Peyer's patch (tissue), 4 donors: ENCODE measurements at places on chromosomes 2 and 18.

- no peak for DNase-seq
Observed at GRCh38 chr18:66724664-66725356, 120.9 kb upstream of the CDH19 start.

DNA sequence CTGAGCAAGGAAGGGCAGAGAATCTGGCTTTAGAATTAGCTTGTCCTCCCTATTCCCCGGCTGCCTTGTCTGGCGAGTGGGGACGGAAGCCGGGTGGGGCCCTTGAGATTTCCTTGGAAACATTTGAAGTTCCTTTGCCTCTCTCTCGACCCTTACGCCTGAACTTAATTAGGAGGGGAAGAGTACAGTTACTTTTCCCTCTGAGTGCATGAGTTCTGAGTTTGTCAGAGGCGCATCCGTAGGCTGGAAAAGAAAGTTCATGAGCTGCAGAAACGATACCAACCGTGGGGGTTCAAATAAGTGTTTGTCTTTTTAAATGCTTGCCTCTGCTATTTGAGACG, 468 bp downstream of the PIKFYVE start:
- DNase-seq: no peak

DNA sequence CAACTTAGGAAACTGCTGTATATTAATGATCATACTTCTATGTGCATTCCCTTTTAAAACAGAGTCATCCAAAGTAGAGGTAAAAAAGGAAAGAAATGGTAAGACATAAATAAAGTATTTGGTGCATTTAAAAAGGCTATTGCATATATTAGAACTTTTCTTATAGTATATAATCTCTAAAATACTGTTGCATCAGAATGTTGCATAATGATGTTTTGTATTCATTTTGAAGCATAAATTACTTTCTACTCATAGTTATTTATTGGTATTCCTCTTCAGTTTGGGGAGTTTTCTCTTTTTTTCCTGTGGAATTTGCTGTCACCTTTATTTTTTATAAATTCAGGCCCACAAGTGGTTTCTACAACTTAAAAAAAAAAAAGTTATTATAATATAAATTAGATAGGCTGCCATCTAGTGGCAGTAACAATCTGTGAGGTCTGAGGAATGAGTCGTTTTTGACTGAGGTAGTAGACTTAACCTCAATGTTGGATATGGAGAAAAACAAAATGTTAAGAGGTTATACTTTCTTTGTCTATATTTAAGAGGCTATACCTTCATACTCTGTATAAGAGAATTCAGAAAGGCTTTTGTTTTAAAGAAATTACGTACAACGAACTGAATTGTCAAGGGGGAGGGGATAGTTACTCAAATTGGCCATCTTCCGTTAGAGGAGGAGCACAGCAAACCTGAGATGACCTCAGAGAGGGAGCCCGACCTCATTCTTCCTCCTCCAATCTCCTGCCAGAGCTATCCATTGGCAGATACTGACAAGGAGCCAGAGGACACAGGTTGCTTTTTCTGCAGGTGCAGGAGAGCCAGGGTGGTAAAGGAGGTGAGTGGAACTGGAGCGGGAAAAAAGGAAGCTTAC, 23.8 kb downstream of the ANKAR start:
- DNase-seq: peak; percentile 57

DNA sequence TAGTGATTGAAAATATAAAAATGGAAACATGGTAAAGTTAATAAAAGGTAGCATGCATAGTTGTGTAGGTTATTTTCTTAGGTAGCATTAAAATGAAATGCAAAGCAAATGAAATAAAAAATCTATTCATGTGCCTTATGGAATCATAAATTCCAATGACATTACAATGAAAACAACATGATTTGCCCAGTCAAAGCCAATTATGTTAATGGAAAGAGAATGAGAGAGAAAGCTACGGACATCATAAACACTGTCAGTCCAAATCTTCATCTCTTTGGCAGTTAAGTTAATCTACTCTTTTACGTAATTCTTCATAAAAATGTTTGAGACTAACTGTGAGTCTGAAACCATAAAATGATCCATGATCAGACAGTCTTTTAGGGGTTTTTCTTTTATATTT, 636.7 kb upstream of the SYT4 start:
- DNase-seq: no peak

DNA sequence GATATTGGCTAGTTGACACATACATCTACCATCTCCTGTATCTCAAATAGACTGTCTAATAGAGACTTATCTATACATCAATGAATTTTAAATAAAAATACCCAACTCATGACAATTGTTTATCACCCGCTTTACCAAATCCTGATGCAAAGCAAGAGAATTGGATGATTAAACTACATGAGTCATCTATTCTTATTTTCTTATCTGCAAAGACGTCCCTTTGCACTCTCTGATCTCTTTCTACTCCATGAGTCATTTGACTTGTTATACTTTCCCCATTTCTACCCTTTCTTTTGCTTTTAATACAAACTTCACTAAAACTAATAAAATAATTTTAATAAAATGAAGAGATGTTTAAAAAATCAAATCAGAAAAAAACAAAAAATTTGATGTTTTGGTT, 261.7 kb upstream of the MAP2 start:
- DNase-seq: no peak

- peak; percentile 74 for DNase-seq
Observed at GRCh38 chr2:20190876-20191713, 33.8 kb downstream of the SDC1 start.
